ENCODE measurements at places on chromosomes 13 and 19.

- no peak for DNase-seq
These were observed 34.5 kb downstream of the MTUS2 start for GRCh38 chr13:28854657-28855056.

- DNase-seq = no peak
These were observed 117.8 kb upstream of the IRS2 start for GRCh38 chr13:109904218-109904617.

DNA sequence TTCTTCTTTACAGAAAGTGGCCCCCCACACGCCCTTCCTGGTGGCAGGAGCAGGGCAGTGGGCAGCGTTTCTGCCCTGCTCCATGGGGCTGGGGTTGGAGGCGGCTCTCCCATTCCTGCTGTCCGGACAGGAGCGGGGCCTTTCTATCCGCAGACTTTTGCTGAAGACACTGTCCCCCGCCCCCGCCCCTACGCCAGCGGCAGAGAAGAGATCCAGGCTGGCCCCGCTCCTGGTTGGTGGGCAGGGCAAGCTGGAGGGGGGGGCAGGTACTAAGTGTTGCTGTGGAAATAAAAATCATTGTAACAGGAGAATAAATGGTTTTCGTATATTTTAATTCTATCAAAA is 81.7 kb downstream of the ZNF429 start:
- no peak for DNase-seq

DNA sequence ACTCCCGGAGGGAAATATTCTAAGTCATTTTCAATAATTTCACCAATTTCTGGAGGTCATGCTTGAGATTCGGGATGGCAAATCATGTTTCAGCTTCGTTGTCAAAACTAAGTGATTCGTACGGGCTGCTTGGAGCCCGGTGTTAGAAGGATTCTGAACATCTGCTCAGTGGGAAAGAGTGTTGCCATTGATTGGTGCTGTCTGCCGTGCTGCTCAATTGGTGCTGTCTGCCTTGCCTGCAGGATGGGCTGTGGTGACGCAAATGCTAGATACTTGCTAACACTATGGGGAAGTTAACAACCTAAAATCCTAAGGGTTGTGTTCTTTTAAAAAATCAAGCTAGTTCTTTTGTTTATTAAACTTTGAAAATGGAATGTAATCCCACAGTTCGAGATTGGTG is 17.3 kb upstream of the CACNG8 start:
- no peak for DNase-seq

- no peak for DNase-seq
These were observed 736 bp upstream of the ZMYM5 start for GRCh38 chr13:19864024-19864745.

- no peak for DNase-seq
These were observed 82.7 kb downstream of the TEX26 start for GRCh38 chr13:31015199-31015598.

DNA sequence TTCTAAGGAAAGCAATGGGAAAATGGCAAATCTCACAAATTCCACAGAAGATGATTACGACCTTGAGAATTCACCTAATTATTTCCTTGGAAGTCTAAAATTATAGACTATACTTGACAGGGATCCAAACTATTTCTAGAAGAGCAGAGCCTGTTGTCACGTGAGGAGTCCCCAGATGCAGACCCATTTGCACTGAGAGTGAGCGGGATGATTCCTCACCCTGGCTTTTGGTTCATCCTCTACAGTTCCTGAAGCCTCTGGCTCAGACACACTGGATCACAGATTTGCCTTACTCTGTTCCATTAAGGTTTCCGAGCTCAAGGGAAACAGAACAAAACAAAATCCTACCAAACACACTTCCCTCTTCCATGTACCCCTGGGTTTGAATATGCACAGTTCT is 23.0 kb upstream of the CYSLTR2 start:
- DNase-seq = no peak

- no peak for DNase-seq
These were observed 96.3 kb downstream of the PTPRS start for GRCh38 chr19:5244351-5244750.

- DNase-seq = no peak
These were observed 82.1 kb downstream of the WDFY2 start for GRCh38 chr13:51666374-51666773.

DNA sequence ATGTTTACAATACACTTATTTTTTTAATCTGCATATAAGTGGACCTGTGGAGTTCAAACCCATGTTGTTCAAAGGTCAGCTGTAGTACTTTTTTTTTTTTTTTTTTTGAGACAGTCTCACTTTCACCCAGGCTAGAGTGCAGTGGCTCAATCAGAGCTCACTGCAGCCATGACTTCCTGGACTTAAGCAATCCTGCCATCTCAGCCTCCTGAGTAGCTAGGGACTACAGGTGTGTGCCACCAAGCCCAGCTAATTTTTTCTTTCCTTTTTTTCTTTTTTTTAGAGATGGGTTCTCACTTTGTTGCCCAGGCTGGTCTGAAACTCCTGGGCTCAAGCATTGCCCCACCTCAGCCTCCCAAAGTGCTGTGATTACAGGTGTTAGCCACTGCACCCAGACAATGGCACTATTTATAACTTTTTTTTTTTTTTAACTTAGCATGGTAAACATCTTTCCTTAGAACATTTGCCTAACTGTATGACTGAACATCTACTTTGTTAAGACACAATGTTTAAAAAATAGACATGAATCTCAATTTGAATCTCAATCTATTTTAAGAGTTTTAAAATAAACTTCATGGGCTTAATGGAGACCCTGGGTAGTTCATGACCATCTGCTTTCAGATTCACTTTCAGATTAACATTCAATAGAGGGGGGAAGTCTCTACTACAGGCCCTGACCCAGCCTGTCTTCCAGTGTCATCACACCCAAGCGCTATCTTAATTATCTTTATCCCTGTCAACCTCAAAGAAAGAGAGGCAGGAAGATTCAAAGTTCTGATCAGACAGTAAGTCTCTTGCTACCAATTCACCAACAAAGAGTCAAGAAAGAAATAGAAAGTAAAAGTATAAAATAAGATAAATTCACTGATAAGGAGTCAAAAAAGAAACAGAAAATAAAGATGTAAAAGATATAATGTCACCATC is 97.7 kb upstream of the DOCK9 start:
- DNase-seq = no peak

DNA sequence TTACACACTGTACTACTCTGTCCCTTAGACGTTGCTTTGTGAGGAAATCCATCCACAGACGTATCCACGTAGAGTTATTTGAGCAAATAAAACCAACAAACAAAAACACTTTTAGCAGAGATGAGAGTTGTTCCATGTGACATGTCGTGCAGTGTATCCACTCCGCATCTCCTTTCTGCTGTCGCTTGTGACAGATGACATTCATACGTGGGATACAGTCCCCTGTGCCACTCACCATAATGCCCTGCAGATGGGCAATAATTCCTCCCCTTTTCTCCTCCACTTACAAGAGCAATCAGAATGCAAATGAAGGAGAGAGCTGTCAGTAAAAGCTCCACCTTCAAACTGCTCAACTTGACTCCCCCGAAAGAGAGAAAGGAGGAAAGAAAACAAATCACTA is 26.0 kb downstream of the IRS2 start:
- no peak for DNase-seq

- DNase-seq = no peak
These were observed 687 bp downstream of the MATK start for GRCh38 chr19:3785451-3785937.

DNA sequence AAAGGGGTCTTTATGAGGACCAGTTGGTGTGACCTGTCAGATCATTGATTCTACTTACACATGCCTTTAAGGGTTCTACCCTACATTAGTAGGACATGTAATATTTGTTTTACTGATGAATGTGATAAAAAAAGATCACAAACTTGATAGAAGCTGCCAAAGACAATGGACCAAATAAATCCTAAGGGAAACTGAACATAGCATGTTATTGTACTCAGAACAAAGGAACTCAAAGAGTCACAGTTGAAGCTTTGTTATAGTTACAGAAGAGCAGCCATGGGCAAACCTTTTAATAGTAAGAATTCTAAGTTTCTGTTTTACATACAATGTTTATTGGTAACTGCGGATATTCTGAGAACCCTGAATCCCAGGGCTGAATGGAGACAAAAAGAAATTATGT is 780.1 kb downstream of the SLITRK6 start:
- no peak for DNase-seq

DNA sequence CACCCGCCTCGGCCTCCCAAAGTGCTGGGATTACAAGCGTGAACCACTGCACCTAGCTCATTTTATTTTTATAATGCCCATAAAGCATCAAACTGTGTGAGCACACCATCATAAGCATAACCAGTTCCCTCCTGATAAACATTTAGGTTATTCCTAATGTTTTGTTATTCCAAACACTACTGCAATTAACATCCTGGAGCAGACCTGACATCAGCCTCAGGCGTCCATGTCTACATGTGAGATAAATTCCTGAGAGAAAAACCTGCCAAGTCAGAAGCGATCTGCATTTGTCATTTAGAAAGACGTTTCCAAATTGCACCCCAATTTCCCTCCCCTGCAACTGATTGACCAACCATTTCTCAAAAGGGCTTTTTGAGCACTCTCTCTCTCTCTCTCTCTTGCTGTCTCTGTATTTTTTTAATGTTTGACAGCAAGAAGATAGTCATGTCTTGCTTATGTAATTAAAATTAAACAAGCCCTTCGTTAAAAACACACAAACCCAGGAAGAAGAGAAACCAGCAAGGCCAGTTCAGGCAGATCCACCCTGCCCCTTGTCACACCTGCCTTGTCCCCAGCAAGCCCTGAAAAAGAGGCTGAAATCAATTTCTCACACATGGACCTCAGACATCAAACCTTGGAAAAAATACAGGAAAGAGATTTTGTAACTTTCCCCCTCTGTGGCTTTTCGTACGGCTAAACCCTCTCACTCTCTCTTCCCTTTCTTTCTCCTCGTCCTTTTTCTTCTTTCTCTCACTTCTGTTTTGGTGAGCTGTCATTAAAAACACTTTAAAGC is 9.9 kb downstream of the LYPD3 start:
- no peak for DNase-seq

GRCh38 chr19:1251330-1252220 is 3.2 kb downstream of the MIDN start:
- no peak for DNase-seq

DNA sequence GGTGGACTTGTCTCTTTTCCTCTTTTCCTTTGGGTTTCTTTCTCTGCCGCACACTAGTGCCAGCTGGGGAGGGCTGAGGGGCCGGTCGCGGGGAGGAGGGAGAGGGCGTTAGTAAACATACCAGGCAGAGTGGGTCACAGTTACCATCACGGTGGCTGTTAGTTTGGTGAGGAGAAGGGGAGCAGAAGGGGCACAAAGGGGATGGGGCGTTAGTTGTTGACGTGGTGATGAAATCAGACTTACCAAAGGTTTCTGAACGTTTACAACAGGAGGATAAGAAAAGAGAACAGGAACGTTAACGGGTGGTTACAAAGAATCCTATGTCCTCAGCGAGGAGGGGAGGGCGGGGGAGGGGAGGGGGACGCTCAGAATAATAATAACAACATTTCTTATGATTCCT is 77.9 kb downstream of the PTPRS start:
- no peak for DNase-seq

DNA sequence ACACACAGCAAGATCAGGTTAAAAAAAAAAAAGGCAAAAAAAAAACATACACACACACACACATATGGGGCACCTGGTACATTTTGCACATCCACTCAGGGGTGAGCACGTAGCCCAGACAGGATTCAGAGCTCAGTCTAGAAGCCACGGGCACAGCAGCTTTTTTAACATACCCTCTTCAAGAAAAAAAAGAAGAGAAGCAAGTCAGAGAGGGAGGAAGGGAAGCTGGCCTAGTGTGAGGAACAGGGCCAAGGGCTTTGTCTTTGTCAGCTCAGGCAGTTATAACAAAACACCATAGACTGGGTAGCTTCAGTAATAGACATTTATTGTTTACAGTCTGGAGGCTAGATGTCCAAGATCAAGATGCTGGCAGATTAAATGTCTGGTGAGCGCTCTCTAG is 2.3 kb upstream of the TPM4 start:
- no peak for DNase-seq

DNA sequence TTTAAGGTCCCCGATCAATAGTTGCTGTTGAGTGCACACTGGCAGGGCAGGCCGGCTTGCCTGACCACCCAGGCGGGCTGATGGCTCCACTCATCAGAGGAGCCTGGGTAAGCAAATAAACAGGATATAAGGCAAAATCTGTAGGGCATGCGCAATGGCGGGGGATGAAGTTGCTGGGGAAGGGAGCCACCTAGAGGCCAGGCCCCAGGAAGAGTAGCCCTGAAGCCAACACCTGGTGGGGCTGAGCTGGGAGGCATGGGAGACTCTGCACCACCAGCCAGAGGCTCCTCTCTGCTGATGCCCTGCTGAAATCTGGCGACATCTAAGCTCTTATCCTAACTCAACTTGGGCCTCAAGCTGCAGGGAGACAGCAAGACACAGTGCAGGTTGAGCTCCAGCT is 324.3 kb downstream of the ZNF536 start:
- no peak for DNase-seq

GRCh38 chr19:49438261-49438660 is 3.1 kb downstream of the SLC17A7 start:
- no peak for DNase-seq

GRCh38 chr13:48110931-48111721 is 16.2 kb upstream of the MED4 start:
- DNase-seq = no peak

DNA sequence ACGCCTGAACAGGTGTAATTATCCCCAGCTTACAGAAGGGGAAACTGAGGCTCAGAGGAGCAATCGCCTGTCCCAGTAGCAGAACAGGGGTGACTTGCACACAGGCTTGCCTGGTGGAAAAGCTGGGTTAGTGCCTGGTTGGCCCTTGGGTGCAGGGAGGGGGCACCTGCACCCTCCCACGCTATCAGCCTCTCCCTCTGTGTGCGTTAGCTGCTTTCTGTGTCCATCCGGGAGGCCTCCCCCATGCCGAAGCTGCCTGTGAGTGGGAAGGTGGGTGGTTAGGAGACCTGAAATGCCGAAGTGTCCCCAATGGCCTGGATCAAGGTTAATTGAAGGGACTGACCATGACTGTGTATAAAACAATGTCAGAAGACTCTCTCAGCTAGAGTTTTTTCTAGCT is 295.0 kb downstream of the ZNF536 start:
- no peak for DNase-seq

DNA sequence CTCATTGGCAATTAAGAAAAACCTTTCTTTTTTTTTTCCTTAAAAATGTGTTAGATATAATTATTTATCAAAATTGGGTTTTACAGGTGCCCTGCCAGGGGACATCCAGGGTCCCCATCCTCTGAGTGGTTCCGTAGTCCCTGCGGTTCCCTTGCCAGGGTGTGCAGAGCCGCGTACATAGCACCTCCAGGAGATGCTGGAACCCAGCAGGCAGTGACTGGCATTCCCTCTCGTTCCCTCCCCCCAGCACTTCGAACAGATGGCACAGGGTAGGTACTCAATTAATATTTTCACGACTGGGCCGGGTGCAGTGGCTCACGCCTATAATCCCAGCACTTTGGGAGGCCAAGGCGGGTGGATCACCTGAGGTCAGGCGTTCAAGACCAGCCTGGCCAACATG is 82.0 kb downstream of the COL4A1 start:
- DNase-seq = no peak

DNA sequence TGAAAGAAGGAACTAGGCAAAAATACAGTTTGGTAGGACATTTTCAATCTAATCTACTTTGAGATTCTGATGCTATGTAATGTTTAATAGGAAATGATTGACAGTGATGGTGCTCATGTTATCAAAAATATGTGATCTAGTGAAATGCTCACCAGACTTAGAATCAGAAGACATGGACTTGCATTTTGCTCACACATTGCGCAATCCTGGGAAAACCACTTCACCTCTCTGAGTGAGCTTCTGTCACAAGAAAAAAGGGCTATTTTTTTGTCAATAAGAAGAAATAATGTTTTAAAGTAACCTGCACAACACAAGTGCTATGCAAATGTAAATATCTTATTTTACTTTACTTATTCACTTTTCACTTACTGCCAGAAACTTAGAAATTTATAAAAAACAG is 380.9 kb upstream of the HTR2A start:
- DNase-seq = no peak

All from vagina (tissue), 2 donors.